ENCODE measurements at places on chromosomes 16 and 17. TPM values are rescaled to one million over a fixed set of nuclear protein-coding genes. Genes with fewer than 3 reads are reported as not detected.
A peak's percentile ranks its signal among the peaks of the same experiment; 100 is the strongest.

GRCh38 chr16:58187092-58187491, 10.8 kb downstream of the CSNK2A2 start:
- no peak overlapping the region for H3K4me3 ChIP-seq
- H3K36me3 ChIP-seq = peaks cover 90% of the 10 kb centered on the region
- no peaks in the 10 kb centered on the region for H3K27me3 ChIP-seq
- H3K4me1 ChIP-seq = no peaks in the 10 kb centered on the region
- no peak overlapping the region for H3K27ac ChIP-seq
- no peak for DNase-seq

- DNase-seq = no peak
- H3K4me3 ChIP-seq = no peak overlapping the region
- no peak overlapping the region for H3K27ac ChIP-seq
- no peaks in the 10 kb centered on the region for H3K27me3 ChIP-seq
Measured at GRCh38 chr16:15958703-15959348, 9.4 kb downstream of the ABCC1 start.

GRCh38 chr17:58822148-58823050, 66.7 kb downstream of the PPM1E start:
- no peaks in the 10 kb centered on the region for H3K27me3 ChIP-seq
- no peaks in the 10 kb centered on the region for H3K4me1 ChIP-seq
- DNase-seq = no peak
- H3K27ac ChIP-seq = no peak overlapping the region
- no peak overlapping the region for H3K4me3 ChIP-seq
- H3K36me3 ChIP-seq = no peaks in the 10 kb centered on the region

GRCh38 chr17:61658183-61658582, 67.2 kb upstream of the NACA2 start:
- no peak overlapping the region for H3K4me3 ChIP-seq
- no peaks in the 10 kb centered on the region for H3K4me1 ChIP-seq
- H3K27me3 ChIP-seq = no peaks in the 10 kb centered on the region
- no peak overlapping the region for H3K27ac ChIP-seq
- no peak for DNase-seq
- H3K36me3 ChIP-seq = no peaks in the 10 kb centered on the region

- no peak overlapping the region for H3K4me3 ChIP-seq
- H3K36me3 ChIP-seq = no peaks in the 10 kb centered on the region
- no peak overlapping the region for H3K27ac ChIP-seq
- no peaks in the 10 kb centered on the region for H3K27me3 ChIP-seq
Measured at GRCh38 chr16:65069065-65069464, 52.8 kb downstream of the CDH11 start.

GRCh38 chr16:17083628-17084027, 387.1 kb downstream of the XYLT1 start:
- no peaks in the 10 kb centered on the region for H3K27me3 ChIP-seq
- no peak for DNase-seq
- H3K4me1 ChIP-seq = peaks cover 22% of the 10 kb centered on the region
- H3K4me3 ChIP-seq = no peak overlapping the region

DNA sequence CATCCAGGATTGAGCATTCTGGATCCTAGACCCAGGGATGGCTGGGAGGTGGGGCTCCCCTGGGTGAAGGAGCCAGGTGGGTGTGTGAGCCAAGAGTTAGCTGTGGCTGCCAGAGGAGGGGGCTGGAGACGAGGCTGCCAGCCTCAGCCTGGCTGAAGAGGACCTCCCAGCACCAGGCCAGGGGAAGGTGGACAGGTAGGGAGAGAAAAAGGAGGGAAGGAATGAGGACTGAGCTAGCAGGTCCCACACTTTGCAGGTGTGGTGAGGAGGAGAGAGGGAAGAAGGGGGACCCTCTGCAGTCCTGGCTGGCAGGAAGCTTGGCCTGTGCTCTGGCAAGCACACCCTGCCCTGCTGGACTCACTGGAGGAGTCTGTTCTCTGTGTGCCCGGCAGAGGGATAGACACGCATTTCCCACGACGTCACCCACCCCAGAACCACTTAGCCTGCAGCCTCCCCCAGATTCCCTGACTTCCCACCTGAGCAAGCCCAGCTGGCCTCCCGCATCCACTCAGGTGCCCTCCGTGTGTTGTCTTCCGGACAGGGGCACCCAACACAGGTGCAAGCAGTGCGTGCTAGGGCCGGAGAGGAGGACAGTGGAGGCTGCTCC, 42.0 kb downstream of the SOCS3 start:
- H3K27ac ChIP-seq = no peak overlapping the region
- H3K4me1 ChIP-seq = peaks cover 56% of the 10 kb centered on the region
- no peak overlapping the region for H3K4me3 ChIP-seq
- H3K27me3 ChIP-seq = no peaks in the 10 kb centered on the region
- no peak for DNase-seq

- DNase-seq = no peak
- no peaks in the 10 kb centered on the region for H3K36me3 ChIP-seq
- H3K4me1 ChIP-seq = no peaks in the 10 kb centered on the region
- H3K27me3 ChIP-seq = peaks cover 3% of the 10 kb centered on the region
- H3K27ac ChIP-seq = no peak overlapping the region
Measured at GRCh38 chr17:343875-344752, 8.5 kb downstream of the RPH3AL start.

- no peaks in the 10 kb centered on the region for H3K4me1 ChIP-seq
- peaks cover 3% of the 10 kb centered on the region for H3K27me3 ChIP-seq
- no peak overlapping the region for H3K27ac ChIP-seq
- DNase-seq = no peak
- H3K4me3 ChIP-seq = no peak overlapping the region
Measured at GRCh38 chr17:65283704-65284103, 146.5 kb downstream of the RGS9 start.

- no peaks in the 10 kb centered on the region for H3K4me1 ChIP-seq
- no peaks in the 10 kb centered on the region for H3K36me3 ChIP-seq
- no peak overlapping the region for H3K4me3 ChIP-seq
- DNase-seq = no peak
- no peak overlapping the region for H3K27ac ChIP-seq
- H3K27me3 ChIP-seq = no peaks in the 10 kb centered on the region
Measured at GRCh38 chr17:16945663-16946218, 26.2 kb downstream of the TNFRSF13B start.

DNA sequence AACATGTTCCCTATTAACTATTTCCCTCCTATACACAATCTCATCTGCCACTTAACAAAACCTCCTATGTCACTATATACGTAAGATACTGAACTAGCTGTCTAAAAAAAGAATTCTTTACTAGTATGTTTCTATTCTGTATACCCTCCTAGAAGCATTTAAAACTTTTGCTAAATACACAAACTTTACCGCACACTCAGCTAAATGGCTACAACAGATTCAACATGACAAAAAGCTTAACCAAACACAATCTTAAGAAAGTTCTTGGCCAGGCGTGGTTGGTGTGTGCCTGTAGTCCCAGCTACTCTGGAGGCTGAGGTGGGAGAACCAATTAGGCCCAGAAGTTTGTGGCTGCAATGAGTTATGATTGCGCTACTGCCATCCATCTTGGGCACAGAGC, 20.0 kb downstream of the MED13 start:
- H3K4me3 ChIP-seq = no peak overlapping the region
- no peaks in the 10 kb centered on the region for H3K4me1 ChIP-seq
- no peak overlapping the region for H3K27ac ChIP-seq
- no peaks in the 10 kb centered on the region for H3K27me3 ChIP-seq

DNA sequence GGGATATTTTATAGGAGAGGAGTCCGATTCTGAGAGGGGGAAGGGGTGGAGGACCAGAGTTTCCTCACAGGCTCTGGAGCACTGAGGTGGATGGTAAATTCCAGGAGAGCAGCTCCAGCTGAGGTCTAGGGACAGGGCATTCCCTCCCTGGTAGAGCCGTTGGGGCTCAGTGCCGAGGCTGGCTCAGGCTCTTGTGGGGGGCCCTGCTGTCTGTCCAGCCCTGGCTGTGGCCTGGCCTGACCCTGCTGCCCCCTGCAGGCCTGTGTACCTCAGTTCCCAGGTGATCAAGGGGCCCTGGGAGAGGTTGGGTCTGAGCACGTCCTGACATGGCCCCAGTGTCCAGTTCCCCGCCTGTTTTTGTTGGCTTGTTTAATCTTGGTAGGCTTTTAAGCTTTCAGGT, 16.8 kb downstream of the ZNF750 start:
- no peaks in the 10 kb centered on the region for H3K4me1 ChIP-seq
- H3K36me3 ChIP-seq = peaks cover 32% of the 10 kb centered on the region
- H3K27me3 ChIP-seq = no peaks in the 10 kb centered on the region
- H3K27ac ChIP-seq = no peak overlapping the region
- peak; percentile 58 for DNase-seq

- H3K4me3 ChIP-seq = peak within 1 kb of the TSS; percentile 19
- H3K36me3 ChIP-seq = no peaks in the 10 kb centered on the region
- H3K27ac ChIP-seq = no peak within 1 kb of the TSS
- H3K4me1 ChIP-seq = peaks cover 35% of the 10 kb centered on the region
- DNase-seq = peak; percentile 86
Measured at GRCh38 chr16:85750827-85751697, at the start of gene C16orf74. Gene C16orf74 (minus strand): TSS chr16:85751096. CDS start chr16:85735217, 15,879 bp downstream.

- H3K27ac ChIP-seq = no peak within 1 kb of the TSS
- peaks cover 48% of the 10 kb centered on the region for H3K4me1 ChIP-seq
- no peaks in the 10 kb centered on the region for H3K36me3 ChIP-seq
Measured at GRCh38 chr17:80475910-80476876, at the start of gene NPTX1. Gene NPTX1 (minus strand): TSS chr17:80476607. CDS start chr17:80476446, 161 bp downstream.

DNA sequence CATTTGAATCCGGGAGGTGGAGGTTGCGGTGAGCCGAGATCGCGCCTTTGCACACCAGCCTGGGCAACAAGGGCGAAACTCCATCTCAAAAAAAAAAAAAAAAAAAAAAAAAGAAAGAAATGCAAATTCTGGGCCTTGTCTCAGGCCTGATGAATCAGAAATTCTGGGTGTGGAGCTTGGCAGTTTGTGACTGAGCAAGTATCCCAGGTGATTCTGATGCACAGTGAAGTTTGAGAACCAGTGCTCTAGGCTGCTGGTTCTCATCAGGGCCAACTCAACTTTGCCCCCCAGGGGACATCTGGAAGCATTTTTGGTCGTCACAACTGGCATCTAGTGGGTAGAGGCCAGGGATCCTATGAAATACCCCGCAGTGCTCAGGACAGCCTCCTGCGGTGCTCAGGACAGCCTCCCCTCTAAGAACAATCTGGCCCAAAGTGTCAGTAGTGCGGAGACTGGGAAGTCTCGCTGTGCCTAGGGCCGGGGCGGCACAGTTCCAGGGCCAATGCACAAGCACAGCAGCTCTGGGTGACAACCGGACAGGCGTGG, 55.9 kb downstream of the SDK2 start:
- no peak overlapping the region for H3K4me3 ChIP-seq
- no peak overlapping the region for H3K27ac ChIP-seq

DNA sequence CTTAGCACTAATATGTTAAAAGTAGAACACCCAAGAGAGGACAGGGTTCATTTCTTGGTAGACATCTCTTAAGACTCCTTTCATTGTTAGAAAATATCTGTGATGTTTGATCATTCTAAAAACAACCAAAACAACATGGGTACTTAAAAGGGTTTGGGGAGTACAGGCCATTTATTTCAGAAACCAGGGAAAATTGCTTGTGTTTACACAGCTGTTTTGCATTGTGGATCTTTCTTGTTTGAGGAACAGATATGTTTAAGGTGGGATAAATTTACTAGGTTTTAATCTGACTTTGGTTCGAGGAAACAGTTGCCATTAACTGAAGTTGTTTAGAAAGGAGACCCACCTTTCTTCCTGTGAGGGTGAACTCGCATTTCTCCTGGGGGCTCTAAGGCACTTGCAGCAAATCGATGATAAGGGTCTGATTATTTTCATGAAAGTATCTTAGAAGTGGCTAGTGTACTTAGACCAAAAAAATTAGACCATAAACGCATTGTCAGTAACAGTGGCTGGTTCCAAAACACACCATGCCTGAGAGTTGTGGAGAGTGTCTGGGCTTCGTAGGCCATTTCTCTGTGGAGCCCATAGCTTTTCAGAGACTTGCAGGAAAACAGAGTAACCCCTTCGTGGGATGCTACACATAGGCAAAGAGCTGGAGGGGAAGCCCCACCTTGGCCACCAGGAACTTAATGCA, 17.6 kb downstream of the CLUAP1 start:
- H3K4me1 ChIP-seq = 0 out of 2 replicates have a peak, but pooled peaks cover 3% of the 10 kb centered on the region
- no peaks in the 10 kb centered on the region for H3K27me3 ChIP-seq
- H3K36me3 ChIP-seq = peaks cover 8% of the 10 kb centered on the region

GRCh38 chr17:57466521-57466920, 210.2 kb downstream of the MSI2 start:
- H3K36me3 ChIP-seq = no peaks in the 10 kb centered on the region
- H3K4me3 ChIP-seq = no peak overlapping the region
- H3K4me1 ChIP-seq = peaks cover 3% of the 10 kb centered on the region
- no peak for DNase-seq
- H3K27ac ChIP-seq = no peak overlapping the region
- H3K27me3 ChIP-seq = no peaks in the 10 kb centered on the region

GRCh38 chr16:83878838-83879237, 20.1 kb upstream of the MLYCD start:
- peaks cover 44% of the 10 kb centered on the region for H3K27me3 ChIP-seq
- H3K4me1 ChIP-seq = no peaks in the 10 kb centered on the region
- DNase-seq = peak; percentile 43
- H3K4me3 ChIP-seq = no peak overlapping the region

DNA sequence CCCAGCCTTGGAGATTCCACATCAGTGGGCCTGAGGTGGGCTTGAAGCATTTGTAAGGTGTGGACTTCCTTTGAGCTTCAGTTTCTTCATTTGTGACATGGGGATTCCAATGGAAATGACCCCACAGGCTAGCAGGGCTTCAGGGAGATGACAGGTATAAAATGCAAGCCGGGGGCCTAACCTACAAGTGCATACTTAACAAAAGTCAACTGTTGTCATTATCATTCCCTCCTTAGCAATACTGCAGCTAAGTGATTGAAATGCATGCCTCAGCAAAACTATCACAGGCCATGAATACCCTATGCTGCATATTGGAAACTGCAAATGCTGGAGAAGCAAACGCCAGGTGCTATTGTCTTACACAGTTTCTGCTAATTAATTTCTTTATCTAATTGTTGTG, 19.8 kb downstream of the CCL4 start:
- H3K27ac ChIP-seq = no peak overlapping the region
- H3K27me3 ChIP-seq = no peaks in the 10 kb centered on the region
- no peaks in the 10 kb centered on the region for H3K36me3 ChIP-seq
- no peak for DNase-seq
- no peaks in the 10 kb centered on the region for H3K4me1 ChIP-seq

Gene SLC16A6
- 0.16 TPM for total RNA-seq

Gene HS3ST3A1
- total RNA-seq = 12.0 TPM

Gene MLKL
- 5.1 TPM for total RNA-seq

Gene CDH1
- 0.76 TPM for total RNA-seq

Gene ACSM2A
- 0.09 TPM for total RNA-seq

Gene EPOP
- total RNA-seq = 10.6 TPM

Gene ESRP2
- total RNA-seq = 0.36 TPM

Gene RAB40B
- 3.6 TPM for total RNA-seq

Gene CDH15
- total RNA-seq = 0.11 TPM

Gene TPSB2
- total RNA-seq = 0.18 TPM

Data from K562 (cell line).